D721Med (cell line): ENCODE measurements at places on chromosomes 12 and 14.
A peak's percentile ranks its signal among the peaks of the same experiment; 100 is the strongest.

DNA sequence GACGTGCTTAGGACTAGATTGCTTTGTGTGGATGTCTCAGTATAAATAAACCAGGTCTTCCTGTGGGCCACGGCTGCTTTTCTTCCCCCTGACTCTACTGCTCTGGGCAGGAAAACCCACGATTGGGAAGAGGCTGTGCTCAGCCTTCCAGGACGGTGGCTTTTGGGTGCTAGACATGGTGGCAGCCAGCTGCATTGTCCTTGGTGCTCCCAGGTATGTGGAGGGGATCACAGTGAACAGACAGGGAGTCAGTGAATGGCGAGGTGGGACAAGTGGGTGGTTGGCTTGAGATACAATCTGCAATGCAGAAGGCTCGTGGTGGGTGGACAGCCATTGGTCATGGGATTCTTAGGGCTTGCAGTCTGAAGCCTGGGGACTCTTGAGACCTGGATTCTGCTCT, 366.3 kb downstream of the AACS start:
- DNase-seq, result no peak

DNA sequence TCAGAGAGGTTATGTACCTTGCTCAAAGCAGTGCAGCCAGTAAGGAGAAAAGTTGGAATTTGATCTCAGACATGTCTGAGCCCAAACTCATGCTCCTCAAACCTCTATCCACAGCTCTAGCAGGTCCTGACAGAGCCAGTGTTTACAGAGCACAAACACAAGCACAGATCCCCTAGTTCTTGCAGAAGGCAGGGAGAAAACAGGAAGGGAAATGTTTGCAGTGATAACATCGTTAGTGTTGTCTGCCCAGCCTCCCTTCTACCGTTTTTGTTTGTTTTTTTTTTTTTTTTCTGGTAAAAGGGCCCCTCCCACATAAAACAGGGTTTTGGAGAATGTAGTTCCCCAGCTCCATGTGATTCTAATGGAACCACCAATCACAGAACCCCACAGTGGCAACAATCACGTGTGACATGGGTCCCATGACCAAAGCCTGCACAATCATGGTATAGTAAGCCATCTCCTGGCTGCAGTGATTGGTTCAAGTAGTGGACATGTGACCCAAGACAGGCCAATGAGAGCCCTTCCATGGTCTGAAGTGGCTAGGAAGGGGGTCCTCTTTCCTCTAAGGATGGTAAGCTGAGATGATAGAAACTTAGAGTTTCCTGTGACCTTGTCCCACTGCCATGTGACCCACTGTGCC, 513.4 kb downstream of the MED13L start:
- no peak for DNase-seq

DNA sequence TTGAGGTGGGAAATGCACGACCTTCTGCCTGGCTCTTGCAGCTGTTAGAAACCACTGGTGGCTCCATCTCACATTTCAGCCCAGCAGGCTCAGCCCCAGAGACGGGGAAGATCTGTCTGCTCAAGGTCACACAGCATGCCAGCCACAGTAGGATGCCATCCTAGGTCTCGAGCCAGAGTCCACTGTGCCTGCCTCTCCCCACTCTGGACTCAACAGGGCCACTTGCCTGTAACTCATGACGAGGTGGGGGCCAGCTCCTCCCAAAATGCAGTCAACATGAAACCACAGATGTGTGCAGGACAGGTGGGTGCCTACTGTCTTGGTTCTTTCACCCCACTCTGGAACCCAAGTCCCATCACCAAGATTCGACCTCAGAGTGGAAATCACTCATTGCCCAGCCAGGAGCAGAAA, 23.2 kb downstream of the BCL11B start:
- DNase-seq, result no peak

- DNase-seq, result peak; percentile 24
Measured at GRCh38 chr14:95993768-95994592, 45.2 kb upstream of the C14orf132 start.

GRCh38 chr14:54617467-54617866, 50.5 kb downstream of the SAMD4A start:
- DNase-seq, result no peak

DNA sequence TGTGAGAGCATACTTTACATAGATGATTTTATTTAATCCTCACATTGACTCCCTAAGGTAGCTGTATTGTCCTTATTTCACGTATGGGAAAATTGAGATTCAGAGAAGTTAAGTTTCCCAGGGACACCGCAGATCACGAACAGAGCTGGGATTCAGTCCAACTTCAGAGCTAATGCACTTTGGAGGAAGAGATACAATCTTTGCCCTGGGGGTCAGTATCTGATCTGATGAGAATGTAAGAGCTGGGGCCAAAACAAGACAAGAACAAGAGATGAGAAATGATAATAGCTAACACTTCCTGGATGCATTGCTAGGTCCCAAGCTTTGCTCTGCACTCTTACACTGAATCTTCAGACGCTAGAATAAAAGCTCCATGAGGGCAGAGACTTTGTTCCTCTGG, 6.0 kb upstream of the CSAD start:
- no peak for DNase-seq

DNA sequence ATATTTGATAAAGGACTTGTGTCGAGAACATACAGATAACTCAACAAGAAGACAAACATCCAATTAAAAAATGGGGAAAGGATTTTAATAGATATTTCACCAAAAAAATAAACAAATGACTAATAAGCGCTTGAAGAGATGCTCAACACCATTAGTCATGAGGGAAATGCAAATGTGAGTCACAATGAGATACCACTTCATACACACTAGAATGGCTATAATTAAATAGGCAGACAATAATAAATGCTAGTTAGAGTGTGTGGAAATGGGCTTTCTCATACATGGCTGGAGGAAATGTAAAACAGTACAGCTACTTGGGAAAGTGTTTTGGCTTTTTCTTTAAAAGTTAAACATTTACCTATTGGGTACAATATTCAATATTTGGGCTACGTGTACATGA, 34.8 kb downstream of the DLK1 start:
- no peak for DNase-seq

DNA sequence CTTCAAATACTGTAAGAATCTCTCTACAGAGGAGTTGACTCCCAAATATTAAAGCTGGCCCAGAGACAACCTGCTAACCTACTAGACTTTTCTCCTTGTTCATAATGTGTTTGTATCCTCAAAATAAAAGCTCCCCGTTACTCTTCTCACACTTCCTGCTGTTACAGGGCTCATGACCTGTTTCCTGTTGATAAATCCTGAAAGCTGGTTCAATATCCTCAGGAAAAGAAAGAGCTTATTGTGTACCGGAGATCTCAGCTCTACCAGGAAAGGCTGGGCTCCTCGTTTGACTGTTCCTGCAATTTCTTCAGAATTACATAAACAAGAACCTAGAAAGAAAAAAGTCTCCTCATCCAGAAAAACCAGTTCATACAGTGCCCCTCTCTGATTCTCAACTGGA, 30.8 kb downstream of the CLEC1A start:
- no peak for DNase-seq

- no peak for DNase-seq
Measured at GRCh38 chr12:91099836-91100235, 11.5 kb downstream of the LUM start.

DNA sequence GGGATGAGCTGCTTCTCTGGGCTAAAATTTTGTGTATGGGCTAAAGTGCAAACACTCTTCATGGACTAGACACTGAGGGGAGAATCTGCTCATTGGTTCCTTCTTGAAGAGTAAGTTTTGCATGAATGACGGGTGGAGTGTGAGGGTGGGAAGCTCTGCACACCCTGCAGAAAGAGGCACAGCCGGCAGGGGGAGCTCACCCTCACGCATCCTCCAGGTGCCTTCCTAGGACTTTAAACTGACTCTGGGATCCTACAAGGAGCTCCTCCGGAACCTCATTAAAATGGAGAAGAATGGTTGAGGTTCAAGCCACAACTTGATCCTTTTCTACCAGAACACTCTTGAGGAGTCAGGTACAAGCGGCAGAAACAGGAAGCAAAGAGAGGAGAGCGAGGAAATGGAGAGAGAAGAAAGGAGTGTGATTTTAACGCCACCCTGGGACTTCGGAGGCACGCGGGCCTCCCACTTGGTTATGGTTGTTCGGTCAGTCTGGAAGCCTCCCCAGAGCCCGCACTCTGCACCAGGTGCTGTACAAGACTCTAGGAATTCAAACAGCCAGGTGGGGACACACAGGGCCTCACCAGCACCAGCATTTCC, 87.5 kb downstream of the SETD3 start:
- DNase-seq, result peak; percentile 65

DNA sequence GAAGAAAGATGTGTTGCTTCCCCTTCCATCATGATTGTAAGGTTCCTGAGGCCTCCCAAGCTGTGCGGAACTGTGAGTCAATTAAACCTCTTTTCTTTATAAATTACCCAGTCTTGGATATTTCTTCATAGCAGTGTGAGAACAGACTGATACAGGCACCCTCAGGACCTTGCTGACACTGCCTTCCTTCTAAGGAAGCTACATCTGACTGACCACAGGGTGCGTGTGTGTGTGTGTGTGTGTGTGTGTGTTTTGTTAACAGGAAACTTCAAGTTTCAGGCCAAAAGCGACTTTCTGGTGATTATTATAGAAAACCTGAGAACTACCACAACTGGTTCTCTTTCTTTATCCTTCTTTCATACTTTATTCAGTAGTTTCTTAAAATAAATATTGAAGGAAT, 149.0 kb downstream of the CAPZA3 start:
- DNase-seq, result no peak

DNA sequence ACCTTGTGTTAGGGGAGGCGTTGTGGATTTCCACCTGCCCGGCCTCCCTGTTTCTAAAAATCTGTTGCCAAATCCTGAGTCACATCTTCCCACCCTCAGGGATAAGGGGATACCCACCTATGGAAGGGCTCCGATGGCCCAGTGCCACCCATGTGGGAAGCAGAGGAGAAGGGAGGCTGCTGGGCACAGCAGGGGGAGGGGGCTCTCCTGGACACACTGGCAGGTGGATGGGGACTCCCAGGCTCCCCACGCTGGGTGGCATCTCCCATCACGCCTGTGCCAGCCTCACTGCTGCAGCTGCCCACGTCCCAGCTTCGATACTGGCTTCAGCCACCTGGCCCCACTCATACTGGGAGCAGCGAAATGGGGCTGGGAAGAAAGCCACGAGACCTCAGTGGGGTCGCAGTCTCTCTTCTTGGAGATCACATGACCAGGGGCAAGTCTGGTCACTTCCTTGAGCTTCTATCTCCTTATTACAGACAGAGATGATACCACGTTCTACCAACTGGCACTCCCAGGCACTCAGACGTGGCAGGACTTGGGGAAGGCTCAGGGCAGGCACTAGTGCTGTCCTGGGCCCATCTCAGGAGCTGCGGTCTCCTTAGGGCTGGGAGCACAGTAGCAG, 72.2 kb downstream of the PITPNM2 start:
- no peak for DNase-seq

GRCh38 chr14:103241531-103241930, 92.5 kb upstream of the EIF5 start:
- no peak for DNase-seq

DNA sequence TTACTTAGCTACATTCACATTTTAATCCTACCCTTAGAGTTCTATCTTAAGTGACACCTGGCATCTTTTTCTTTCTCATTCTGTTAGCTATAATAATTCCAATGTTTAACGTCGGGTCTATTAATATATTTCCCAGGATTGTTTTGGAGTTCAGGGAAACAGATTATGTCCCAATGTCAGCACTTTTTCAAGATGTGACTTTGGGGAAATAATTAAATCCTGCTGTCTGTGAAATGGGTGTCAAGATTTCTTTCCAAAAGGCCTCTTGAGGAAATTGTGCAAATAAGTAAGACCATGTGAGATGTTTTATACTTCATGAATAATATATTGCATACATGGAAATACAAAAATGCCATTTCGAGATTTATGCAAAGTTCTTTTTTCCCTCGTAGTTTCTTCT, 887.6 kb upstream of the SEL1L start:
- DNase-seq, result no peak

DNA sequence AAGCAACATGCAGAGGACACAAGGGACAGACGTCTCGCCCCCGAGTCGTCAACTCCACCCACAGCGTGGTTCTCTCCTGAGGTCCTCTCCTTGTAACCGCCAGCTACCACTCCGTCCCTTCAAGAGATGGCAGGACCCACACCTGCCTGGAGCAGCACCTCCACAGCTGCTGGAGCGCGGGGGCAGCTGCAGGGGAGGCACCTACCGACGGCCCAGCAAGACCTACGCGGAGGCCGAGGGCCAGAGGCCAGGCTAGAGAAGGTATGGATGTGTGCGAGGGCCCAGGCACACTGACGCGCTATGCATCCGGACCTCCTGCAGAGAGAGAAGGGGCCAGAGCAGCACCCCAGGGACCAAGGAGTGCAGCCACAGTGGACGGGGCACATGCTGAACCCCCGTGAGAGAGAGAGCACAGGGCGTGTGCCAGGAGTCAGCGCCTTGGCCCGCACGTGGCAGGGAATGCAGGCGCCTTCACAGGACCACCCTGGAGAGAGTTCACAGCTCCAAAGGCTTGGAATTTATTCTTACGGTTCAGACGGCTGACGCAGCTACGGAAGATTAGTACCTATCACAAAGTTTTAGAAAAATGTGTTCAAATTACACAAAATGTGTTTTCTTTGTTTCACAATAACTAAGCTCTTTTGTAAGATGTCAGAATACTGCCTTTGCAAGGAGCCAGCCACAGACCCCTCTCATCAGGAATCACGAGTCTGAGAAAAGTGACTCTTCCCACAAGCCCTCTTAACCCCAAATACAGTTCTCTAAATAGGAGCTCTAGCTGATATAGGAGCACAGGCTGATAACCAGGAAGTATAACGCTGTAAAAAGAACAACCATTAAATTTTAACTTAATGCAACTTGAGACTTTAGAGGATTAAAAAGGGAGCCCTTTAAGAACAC, 36.8 kb downstream of the CDC42BPB start:
- no peak for DNase-seq

DNA sequence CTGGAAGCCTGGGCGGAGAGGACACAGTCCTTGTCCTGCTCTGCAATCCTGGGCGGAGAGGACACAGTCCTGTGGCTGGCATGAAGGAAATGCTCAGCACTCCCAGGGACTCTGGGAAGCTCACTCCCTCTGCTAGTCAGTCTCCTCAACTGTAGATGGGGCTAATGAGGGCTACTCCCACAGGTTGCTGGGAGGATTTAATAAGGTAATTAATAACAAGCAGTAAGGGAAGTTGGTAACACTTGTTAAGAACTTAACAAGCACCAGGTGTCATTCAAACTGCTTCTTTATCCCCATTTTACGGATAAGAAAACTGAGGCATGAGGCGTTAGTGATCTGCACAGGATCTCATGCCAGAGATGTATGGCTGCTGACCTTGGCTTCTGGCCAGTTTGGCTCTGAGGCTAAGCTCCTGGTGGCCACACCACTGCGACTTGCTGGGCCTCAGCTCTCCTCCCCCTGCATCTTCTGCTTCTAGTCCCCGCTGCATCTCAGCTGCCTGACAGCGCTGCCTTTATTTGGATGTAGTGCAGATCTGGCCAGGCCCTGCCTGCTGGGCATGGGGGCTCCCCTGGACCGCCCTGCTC, 54.1 kb upstream of the BEGAIN start:
- DNase-seq, result no peak

DNA sequence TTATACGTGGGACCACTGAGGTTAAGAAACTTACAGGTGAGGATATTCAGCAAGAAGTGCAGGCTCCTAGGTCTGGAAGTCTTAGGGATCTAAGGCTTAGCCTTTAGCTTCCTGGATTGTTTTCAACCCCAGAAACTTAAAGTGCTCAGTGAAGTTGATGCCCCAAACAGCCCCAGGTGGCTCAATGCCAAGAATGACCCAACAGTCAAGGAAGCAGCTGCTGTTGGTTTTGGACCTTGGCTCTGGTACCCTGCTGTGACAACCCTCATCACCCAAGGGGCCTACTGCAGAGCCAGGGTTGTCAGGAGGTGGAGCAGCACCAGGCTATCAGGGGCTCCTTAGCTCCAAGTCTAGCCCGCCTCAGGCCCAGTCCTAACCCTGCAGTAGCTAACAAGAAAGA, 36.8 kb downstream of the VDR start:
- DNase-seq, result no peak

GRCh38 chr14:59897757-59898383, 22.1 kb upstream of the LRRC9 start:
- peak; percentile 17 for DNase-seq
